ENCODE measurements at places on chromosomes 6 and 20.

GRCh38 chr6:81246200-81246599 lies 506.3 kb downstream of the TENT5A start:
- no peak for DNase-seq

DNA sequence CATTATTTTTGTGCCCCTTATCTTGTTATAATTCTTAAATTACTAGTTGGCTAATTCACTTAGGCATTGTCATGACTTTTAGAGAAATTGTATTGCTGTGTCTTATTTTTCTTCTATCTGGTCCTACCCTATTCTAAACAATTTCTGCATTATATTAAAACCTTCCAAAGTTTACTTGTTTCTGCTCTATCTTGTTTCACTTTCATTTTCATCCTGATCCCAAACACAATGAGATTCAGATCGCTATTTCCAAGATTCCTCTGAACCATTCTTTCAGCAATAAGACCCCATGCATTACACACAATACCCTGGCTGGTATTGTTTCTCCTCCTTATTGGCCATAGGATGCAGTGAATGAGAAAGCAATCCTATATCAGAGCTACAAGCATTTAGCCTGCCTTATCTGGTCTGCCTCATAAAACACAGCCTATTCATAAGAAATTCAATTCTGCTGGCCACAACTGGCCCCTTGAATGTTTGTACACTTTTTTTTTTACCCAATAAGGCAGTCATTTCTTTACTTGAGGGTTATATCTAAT lies 69.9 kb upstream of the POU3F2 start:
- DNase-seq = no peak

DNA sequence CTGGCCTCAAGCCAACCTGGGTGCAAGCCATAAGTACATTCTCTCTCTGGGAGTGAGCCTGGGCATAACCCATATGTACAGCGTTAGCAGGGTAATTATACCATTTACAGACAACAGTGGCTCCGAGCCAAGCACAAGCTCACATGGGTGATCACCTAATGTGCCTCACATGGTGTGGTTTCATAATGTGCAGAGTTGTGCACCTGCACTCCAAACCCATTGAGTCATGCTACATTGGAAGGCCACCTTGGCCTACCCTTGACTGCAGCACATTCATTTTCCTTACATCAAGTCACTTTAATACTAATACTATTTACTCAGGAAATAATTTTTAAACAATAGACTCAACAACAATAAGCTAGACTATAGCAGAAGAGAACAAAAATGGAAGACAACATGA lies 194.5 kb upstream of the PLN start:
- no peak for DNase-seq

- DNase-seq = peak; percentile 45
Observed at GRCh38 chr6:143223895-143224294, 163.2 kb downstream of the AIG1 start.

DNA sequence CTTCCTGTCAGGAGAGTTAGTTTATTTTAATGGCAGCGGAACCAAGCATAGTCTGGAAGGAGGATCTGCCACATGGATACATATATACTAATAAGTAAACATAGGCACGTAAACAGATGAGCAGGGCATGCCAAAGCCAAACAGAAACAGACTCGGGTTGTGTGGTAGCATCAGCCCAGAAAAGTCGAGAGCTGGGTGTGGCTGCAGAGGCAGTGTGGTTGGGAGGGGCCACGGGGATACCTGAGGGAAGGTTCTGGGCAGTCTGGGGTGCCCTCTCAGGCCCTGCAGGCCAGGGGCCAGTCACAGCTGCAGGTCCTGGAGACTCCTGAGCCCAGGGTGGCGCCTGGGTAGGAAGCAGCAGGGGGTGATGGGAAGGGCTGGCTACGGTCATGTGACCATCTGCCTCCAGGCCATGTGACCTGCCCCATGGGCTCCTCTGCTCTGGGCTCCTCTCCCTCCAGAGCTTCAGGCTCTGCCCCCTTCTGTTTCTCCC lies 42.8 kb upstream of the MRPS10 start:
- no peak for DNase-seq

DNA sequence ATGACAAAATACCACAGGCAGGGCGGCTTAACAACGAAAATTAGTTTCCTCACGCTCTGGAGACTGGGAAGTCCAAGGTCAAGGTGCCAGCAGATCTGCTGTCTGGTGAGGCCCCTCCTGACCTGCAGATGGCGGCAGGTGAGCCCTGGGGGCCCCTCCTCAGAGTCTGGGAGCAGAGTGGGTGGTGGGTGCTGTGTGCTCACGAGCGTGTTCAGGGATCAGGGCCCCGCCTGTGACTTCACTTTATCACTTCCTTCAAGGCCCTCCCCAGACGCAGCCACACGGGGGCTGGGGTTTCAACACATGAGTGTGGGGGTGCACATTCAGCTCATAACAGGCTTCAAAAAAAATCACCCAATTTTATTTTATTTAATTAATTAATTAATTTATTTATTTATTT lies 39.3 kb downstream of the SLC2A4RG start:
- no peak for DNase-seq

- no peak for DNase-seq
Observed at GRCh38 chr20:58377766-58378401, 11.1 kb upstream of the VAPB start.

GRCh38 chr6:40556881-40557280 lies 30.3 kb downstream of the LRFN2 start:
- no peak for DNase-seq

- DNase-seq = no peak
Observed at GRCh38 chr6:41097467-41098090, 24.8 kb downstream of the NFYA start.

GRCh38 chr6:137254966-137255365 lies 35.8 kb upstream of the IFNGR1 start:
- DNase-seq = no peak

- peak; percentile 67 for DNase-seq
Observed at GRCh38 chr20:44166477-44166876, 20.5 kb downstream of the JPH2 start.

GRCh38 chr6:131656667-131657066 lies 19.6 kb downstream of the ENPP3 start:
- DNase-seq = no peak

GRCh38 chr20:19815553-19815991 lies 57.5 kb downstream of the RIN2 start:
- peak; percentile 64 for DNase-seq

DNA sequence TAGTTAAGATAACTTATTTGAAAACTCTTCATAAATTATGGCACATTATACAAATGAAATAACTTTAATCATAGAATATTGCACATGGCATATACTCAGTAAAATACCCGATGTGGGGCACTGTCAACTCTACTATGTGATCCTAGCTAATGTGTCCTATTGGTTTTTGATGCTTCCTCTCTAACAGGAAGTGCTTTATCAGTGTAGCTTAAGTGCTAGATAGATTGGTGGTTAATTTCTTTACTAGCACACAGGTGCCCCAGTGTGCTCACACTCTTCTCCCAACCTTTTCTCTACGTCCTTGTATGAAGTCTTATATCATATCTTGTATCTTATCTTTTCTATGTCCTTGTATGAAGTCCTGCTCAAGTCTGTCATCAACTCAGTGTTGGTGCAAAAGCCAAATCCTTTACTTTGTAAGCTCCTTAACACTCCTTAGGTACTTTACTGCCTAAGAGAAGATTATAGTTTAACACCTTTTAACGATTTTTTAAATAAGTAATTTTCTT lies 358.9 kb downstream of the CENPW start:
- DNase-seq = no peak

DNA sequence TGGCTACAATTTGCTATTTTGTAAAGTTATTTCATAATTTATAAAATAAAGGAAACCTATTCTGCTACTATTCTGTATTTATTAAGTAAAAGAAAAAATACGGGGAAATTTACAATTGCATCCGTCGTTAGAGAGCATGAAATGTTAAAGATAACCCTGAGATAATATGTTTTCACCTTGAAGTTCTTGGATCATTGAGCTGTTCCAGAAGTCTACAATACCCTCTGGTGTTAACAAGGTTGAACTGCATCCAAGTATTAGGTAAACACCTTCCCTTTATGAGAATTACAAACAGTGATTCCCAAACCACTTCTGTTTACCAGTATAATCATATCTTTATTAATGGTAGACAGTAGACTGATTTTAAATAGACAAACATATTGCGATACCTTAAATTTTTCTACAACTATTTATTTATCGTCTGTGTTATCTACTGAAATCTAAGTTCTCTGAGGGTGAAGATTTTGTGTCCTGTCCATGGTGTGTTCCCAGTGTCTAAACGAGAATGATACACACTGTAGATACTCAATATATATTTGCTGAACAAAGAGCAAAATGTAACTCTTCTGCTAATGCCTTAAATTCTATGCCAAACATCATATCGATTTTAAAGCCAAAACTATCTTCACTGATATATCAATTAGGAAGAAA lies 28.2 kb downstream of the TBC1D32 start:
- no peak for DNase-seq

- no peak for DNase-seq
Observed at GRCh38 chr6:135703007-135703406, 148.5 kb upstream of the PDE7B start.

DNA sequence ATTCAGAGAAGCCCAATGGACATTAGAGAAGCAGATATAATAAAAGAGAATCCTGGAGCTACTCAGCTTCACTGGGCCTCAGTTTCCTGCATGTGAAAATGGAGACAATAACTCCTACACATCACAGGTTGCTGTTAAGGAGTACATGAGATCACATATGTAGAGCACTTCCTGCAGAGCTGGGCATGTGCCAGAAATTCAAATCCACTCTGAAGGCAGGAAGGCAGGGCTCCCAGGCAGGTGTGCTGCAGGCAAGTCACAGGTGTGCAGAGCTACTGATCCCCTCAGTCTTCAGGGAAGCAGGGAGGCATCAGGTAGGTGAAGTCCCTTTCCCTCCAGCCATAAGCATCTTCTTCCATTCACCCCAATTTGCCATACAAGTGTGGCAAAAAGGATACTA lies 48.0 kb downstream of the DST start:
- DNase-seq = no peak

- DNase-seq = no peak
Observed at GRCh38 chr6:68008445-68008844, 626.6 kb upstream of the ADGRB3 start.

GRCh38 chr6:147161974-147162495 lies 42.2 kb upstream of the STXBP5 start:
- no peak for DNase-seq

DNA sequence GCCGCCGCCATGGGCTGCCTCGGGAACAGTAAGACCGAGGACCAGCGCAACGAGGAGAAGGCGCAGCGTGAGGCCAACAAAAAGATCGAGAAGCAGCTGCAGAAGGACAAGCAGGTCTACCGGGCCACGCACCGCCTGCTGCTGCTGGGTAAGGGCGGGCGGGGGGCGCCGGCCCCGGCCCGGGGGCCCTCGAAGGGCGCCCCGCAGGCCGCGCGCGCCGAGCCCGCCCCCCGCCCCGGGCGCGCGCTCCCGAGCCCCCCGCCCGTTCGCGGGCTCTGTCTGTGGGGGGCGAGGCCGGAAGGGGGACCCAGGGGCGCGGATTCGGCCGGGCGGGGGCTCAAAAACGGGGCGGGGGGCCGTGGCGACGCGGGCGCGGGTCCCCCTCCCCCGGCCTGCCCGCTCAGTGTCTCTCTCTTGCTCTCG lies 39.2 kb downstream of the GNAS start:
- peak; percentile 74 for DNase-seq

GRCh38 chr6:9503111-9503761 lies 911.6 kb downstream of the TFAP2A start:
- DNase-seq = no peak

Measured in tibial artery (tissue), 4 donors.